HFF-Myc (cell line): ENCODE measurements at places on chromosomes 4 and X.

DNA sequence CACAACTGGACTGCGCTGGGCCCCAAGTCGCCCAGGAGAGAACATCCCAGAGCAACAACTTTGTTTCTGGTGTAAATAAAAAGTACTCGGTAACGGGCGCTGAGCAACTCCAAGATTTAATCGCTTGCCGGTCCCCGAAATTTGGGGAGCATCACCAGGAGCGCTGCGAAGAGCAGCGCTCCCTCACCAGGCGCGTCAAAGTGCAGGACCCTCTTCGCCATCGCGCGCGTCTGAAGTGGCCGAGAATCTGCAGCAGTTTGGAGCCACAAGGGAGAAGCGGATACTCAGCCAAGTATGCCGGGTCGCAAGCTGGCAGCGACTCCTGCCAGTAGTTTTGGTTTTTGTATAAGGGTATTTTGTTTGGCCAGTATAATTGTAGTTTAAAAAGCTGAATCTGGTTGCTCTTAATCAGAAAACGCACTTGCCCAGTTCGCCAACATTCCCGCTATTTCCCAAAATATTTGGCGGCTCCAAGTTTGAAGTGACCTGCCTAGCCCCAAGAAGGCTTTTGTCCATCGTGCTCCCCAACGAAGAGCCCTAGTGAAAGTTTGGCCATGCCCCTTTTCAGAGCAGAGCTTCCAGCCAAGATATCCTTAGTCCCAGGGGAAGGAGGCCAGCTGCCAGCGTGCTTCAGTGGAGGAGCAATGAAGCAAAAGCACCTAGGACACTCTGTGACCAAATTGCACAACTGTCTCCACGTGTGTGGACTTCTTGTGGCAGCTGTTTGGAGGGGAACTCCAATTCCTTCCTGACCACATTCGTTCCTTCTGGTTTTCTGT lies 557 bp upstream of the KDR start:
- no peak for DNase-seq

GRCh38 chr4:81470456-81471297 lies 1.0 kb downstream of the RASGEF1B start:
- no peak for DNase-seq

DNA sequence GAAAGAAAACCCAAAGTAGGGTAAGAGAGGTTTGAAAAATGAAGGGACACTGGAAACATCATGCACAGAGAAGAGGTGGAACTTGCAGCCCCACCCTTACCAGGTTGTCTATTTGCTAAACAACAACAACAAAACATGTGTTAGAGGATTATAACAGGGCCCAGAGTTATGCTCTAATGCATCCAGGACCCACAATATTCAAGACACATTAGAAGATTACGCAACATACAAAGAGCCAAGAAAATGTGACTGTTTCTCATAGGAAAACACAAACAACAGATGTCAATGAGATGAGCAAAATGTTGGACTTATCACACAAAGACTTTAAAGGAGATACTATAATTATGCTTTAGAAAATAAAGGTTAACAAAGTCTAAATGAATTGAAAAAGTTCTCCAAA lies 128.5 kb downstream of the LRBA start:
- DNase-seq: no peak

DNA sequence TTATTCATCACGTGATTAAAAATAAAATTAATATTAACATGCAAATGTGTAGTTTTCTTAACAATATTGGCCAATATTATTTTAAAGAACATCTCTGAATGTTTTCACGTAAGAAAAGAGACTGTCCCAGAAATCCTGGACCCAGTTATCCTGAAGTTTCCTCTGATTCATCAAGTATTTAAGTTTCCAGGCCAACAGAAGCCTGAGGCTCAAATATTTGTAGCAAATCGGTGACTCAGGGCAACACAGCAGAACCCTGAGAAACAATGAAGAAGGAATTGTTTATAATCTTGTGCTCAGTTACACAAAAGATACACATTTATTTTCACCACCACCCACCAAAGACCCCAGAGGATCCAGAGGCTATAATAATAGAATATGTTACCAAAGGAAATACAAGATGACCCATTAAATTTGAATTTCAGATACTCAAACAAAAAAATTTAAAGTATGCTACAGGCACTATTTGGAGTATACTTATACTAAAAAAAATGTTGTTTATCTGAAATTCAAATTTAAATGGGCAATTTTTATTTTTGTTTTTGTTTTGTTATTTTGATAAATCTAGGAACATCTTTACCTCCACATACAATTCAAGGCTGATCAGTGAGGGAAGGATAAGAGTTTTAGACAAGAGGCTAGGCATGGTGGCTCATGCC lies 33.9 kb upstream of the SLC7A11 start:
- peak; percentile 52 for DNase-seq

GRCh38 chr4:101337688-101338087 lies 9.6 kb downstream of the PPP3CA start:
- DNase-seq: no peak

DNA sequence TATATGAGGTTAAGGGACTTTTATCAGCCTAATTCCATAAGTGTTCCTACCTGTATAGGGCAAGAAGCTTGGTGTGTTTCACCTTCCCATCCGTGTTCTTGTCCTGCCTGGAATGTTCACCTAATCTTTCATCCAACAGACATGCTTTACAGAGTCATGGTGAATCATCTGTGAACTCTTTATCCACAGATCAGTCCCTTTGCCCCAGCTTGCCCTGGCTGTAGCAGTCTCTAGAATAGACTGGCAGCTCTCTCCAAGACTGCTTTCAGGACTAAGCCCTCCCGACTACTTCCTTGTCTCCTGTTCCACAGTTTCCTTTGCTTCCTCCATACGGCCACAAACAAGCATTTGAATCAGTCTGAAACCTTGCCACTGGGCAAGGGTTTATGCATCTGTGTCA lies 177.9 kb upstream of the IL15 start:
- no peak for DNase-seq

GRCh38 chrX:109533005-109533404 lies 3.6 kb upstream of the NXT2 start:
- no peak for DNase-seq

- no peak for DNase-seq
Measured at GRCh38 chrX:87873347-87873941, 355.8 kb downstream of the KLHL4 start.

- DNase-seq: no peak
Measured at GRCh38 chr4:134888156-134888555, 686.6 kb upstream of the PABPC4L start.

- DNase-seq: peak; percentile 60
Measured at GRCh38 chr4:89539374-89539773, 231.8 kb upstream of the GPRIN3 start.

- no peak for DNase-seq
Measured at GRCh38 chr4:84690481-84690880, 107.6 kb downstream of the CDS1 start.

GRCh38 chr4:73729534-73730165 lies 10.7 kb upstream of the CXCL8 start:
- DNase-seq: peak; percentile 52

- peak; percentile 1 for DNase-seq
Measured at GRCh38 chrX:151458824-151459223, 61.8 kb downstream of the VMA21 start.

GRCh38 chrX:145393702-145394235 lies 146.5 kb downstream of the SPANXN1 start:
- no peak for DNase-seq

DNA sequence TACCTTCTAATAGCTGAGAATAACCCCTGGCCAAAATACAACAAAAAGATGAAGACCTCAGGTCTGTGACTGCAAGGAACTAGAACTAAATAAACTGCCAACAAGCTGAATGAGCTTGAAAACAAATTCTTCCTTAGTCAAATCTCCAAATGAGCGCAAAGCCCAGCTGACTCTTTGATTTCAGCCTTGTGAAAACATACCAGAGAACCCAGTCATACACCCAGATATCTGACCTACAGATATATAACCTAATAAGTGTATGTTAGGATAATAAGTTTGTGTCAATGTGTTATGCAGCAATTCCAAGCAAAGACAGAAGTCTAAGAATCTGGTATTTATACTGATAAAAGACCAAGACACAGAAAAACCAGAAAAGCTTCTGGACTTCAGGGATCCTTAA lies 38.0 kb upstream of the ADGRL3 start:
- no peak for DNase-seq

DNA sequence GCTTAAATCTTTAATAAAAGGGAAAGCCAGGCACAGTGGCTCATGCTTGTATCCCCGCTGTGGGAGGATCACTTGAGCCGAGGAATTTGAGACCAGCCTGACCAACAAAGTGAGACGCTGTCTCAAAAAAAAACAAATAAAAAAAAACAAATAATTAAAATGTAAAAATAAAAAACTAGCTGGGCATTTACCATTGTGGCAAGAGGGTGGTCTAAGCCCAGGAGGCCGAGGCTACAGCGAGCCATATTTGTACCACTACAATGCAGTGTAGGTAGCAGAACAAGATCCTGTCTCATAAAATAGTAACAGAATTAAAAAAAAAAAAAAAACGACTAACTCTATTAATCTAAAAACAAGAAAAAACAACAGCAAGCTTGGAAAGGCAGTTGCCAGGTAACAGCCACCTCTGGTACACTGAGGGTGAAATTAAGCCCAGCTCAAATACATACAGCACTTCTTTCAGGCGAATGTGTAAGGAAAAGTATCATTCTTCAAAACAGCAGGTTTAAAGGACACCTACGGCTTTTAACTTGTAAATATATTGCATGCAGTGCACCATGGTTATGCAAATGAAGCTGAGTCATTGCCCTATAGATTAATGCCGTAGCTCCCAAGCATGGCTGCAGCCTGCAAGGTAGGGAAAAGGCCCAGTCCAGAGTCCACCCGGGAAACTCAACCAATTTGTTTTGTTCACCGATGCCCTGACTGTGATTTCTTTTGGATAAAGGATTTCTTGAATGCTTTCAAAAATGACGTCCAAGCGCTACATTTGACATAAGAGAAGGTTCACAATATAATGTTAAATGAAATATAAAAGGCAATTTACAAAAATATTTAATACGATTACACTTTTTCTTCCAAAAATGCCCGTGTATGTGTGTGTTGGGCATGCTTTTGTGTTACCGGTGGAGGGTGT lies 14.5 kb upstream of the TXLNG start:
- peak; percentile 38 for DNase-seq

- DNase-seq: no peak
Measured at GRCh38 chrX:118534716-118535493, 39.3 kb downstream of the DOCK11 start.

GRCh38 chrX:72054779-72055489 lies 76.8 kb downstream of the RTL5 start:
- no peak for DNase-seq

DNA sequence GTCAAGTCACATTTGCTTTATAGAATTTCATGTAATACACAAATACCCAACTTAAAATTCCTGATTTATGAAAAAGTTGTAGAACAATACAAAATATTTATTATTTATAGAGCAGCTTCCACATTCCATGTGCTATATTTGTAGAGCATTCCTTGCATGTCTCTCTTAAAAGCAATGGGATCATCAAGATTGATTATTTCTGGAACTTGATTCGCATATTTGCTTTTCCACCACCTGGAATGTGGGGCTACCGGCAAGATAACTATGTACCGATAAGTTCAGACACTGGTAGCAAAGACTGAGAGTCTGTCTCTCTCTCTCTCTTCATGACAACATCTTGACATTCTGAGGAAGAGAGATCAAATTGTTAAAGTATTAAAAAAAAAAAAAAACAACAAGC lies 59.3 kb downstream of the MAPK10 start:
- DNase-seq: no peak

GRCh38 chr4:110371016-110371770 lies 104.8 kb upstream of the ENPEP start:
- no peak for DNase-seq

DNA sequence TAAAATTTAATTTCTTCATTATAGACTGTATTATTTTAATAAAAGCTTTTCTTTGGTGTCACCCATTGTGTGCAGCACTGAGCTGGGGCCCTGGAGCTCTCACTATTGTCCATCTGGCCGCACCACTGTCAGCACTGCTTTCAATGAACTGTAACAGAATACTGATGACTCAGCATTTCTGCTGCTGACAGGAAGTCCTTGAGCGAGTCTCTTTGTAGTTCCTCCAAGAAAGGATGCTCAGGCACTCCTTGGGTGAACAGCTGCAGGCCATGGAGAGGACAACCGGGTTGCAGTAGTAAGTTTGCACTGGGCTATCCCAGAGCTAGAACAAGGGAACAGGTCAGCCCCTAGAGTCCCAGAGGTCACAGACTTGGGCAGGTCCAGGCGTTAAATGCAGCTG lies 81.6 kb downstream of the SORBS2 start:
- DNase-seq: no peak

- no peak for DNase-seq
Measured at GRCh38 chr4:98745366-98745765, 87.0 kb upstream of the TSPAN5 start.

GRCh38 chr4:173242466-173243250 lies 74.0 kb downstream of the GALNT7 start:
- DNase-seq: no peak

GRCh38 chr4:184955116-184955515 lies 63.2 kb upstream of the HELT start:
- no peak for DNase-seq

DNA sequence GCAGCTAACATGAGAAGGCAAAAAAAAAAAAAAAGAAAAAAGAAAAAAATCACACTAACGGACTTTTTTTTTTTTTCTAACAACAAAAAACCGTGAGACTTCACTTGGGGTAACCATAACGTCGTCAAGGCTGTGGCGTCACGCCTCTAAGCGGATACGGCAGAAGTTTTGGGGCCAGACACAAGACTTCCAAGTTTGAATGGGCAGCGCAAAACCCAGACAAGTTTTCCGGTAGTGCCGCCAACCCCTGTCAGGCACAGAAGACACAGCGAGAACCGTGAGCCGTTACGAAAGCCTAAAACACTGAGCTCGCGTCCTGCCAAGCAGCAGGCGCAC lies 556 bp upstream of the SMARCA5 start:
- DNase-seq: no peak

DNA sequence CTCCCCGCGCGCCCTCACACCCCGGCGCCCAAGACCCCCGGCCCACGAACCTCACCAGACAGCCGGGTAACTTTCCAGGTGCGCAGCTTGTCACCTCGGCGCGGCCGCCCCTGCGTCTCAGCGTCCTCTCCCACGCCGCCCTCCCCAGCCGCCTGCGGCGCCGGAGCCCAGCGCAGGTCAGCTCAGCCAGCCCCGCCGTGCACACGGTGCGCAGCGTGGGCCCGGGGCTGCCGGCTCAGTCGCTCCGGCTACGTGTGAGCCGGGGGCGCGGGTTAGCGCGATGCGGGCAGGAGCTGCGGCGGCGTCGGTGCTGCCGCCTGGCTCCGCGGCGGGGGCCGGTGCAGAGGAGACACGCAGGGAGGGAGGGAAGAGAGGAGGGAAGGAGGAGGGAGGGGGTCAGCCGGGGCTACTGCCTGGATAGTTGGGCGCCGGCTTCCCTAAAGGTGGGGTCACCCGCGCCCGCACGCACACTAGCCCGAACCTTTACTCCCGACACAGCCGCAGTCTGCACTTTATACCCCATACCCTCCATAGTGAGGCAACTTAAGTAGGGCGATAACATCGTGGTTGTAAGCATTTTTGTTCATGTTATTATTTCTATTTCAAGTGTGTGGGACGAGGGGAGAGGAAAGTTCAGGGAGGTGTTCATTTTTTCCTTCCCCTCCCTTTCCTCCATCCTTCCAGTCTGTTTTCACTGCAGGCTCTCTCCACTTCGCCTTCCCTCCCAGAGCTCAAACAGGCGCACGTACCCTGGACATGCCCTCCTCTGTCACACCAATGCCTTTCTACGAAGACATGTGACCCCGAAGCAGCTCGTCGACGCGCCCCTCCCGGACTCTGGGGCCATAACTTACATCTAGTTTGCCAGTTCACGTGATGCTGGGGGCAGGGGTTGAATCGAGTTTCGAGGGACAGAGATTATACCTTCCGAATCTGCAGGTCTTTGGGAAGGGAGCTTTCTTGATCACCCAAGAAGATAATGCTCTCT lies at the start of gene PRKG2:
Gene PRKG2 (minus strand): TSS at position 342 of the 988 bp plus-strand sequence. CDS start 10,175 bp downstream, outside the sequence.
- no peak for DNase-seq
